Activated T-cell treated with anti-CD3 and anti-CD28 coated beads, Interleukin-2, amount 50 U/mL, for 24 hours (primary cell): ENCODE measurements at places on chromosomes 16 and 17.

- no peaks in the 10 kb centered on the region for H3K4me1 ChIP-seq
- peaks cover 2% of the 10 kb centered on the region for H3K36me3 ChIP-seq
- H3K27me3 ChIP-seq: no peaks in the 10 kb centered on the region
- H3K27ac ChIP-seq: no peak overlapping the region
- no peak overlapping the region for H3K4me3 ChIP-seq
- DNase-seq: no peak
Observed at GRCh38 chr17:73490851-73491250, 153.4 kb downstream of the SDK2 start.

- H3K27ac ChIP-seq: peak overlapping the region; percentile 82
- peak overlapping the region; percentile 15 for H3K4me3 ChIP-seq
- H3K4me1 ChIP-seq: peaks cover 16% of the 10 kb centered on the region
Observed at GRCh38 chr16:10812312-10813098, 6.1 kb downstream of the TVP23A start.

DNA sequence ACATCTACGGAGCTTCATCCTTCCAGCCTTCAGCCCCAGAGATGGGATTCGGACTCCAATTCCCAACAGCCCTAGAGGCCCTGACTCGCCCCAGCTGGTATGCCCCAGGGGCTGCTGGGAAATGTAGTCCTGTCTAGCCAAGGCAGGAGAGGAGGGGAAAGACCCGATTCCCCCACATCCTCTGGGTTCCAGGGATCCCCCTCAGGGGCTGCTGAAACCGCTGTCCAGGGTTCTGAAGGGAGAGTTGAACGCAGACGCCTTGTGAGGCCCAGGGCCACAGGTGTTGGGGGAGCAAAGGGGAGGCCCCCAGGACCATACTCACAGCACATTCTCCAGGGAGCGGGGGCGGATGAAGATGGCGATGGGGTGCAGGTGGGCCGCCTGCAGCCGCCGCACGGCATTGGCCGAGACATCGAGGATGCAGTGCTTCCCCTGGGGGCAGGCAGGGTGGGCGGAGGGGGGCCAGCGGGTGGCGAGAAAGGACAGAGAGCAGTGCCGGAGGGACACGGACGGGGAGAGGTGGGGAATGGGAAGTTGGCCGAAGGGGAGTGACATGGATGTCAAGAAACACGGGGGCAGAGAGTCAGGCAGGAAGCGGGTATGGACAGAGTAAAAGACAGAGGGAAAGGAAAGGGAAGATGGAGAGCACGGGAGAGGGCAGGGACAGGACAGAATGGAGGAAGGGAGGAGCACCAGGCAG is 12.6 kb upstream of the ASGR1 start:
- H3K4me3 ChIP-seq: no peak overlapping the region
- peak; percentile 52 for DNase-seq
- no peaks in the 10 kb centered on the region for H3K4me1 ChIP-seq
- peaks cover 9% of the 10 kb centered on the region for H3K36me3 ChIP-seq

- no peak overlapping the region for H3K4me3 ChIP-seq
- H3K36me3 ChIP-seq: no peaks in the 10 kb centered on the region
- no peak overlapping the region for H3K27ac ChIP-seq
- no peak for DNase-seq
- H3K27me3 ChIP-seq: peaks cover 54% of the 10 kb centered on the region
Observed at GRCh38 chr17:36911001-36911400, 26.3 kb upstream of the LHX1 start.

GRCh38 chr16:52708476-52708875 is 161.5 kb upstream of the TOX3 start:
- no peak for DNase-seq
- H3K4me1 ChIP-seq: no peaks in the 10 kb centered on the region
- no peaks in the 10 kb centered on the region for H3K36me3 ChIP-seq
- no peaks in the 10 kb centered on the region for H3K27me3 ChIP-seq
- no peak overlapping the region for H3K27ac ChIP-seq

- H3K4me3 ChIP-seq: no peak overlapping the region
- H3K27ac ChIP-seq: no peak overlapping the region
- no peak for DNase-seq
- H3K27me3 ChIP-seq: peaks cover 48% of the 10 kb centered on the region
Observed at GRCh38 chr17:5897275-5897911, 172.8 kb upstream of the WSCD1 start.

- H3K27me3 ChIP-seq: no peaks in the 10 kb centered on the region
- peaks cover 69% of the 10 kb centered on the region for H3K36me3 ChIP-seq
- no peak overlapping the region for H3K27ac ChIP-seq
- no peak for DNase-seq
Observed at GRCh38 chr17:54956791-54957190, 11.7 kb downstream of the COX11 start.

- H3K27me3 ChIP-seq: no peaks in the 10 kb centered on the region
- peaks cover 22% of the 10 kb centered on the region for H3K36me3 ChIP-seq
- H3K4me1 ChIP-seq: peaks cover 8% of the 10 kb centered on the region
- H3K27ac ChIP-seq: no peak overlapping the region
- no peak for DNase-seq
Observed at GRCh38 chr16:69833357-69834282, 71.5 kb downstream of the WWP2 start.

DNA sequence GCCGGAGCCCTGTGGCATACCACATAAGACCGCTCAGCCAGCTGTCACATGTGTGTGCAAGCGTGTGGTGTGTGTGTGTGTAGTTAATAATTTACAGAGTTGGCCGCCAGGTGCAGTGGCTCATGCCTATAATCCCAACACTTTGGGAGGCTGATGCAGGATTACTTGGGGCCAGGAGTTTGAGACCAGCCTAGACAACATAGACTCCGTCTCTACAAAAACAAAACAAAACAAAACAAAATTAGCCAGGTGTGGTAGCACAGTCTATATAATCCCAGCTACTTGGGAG is 20.4 kb downstream of the SOCS1 start:
- peak overlapping the region; percentile 99 for H3K27ac ChIP-seq
- no peak for DNase-seq
- H3K4me3 ChIP-seq: no peak overlapping the region

- no peak overlapping the region for H3K4me3 ChIP-seq
- H3K4me1 ChIP-seq: peaks cover 26% of the 10 kb centered on the region
- peaks cover 31% of the 10 kb centered on the region for H3K27me3 ChIP-seq
Observed at GRCh38 chr16:48123104-48123788, 32.5 kb downstream of the ABCC12 start.

GRCh38 chr17:6670571-6670970 is 19.0 kb downstream of the C17orf100 start:
- DNase-seq: no peak
- no peaks in the 10 kb centered on the region for H3K36me3 ChIP-seq
- no peak overlapping the region for H3K27ac ChIP-seq
- no peaks in the 10 kb centered on the region for H3K27me3 ChIP-seq
- peaks cover 6% of the 10 kb centered on the region for H3K4me1 ChIP-seq

GRCh38 chr17:83037874-83038165 is 41.6 kb upstream of the METRNL start:
- no peak for DNase-seq
- H3K4me1 ChIP-seq: peaks cover 3% of the 10 kb centered on the region
- peaks cover 81% of the 10 kb centered on the region for H3K36me3 ChIP-seq

- peaks cover 94% of the 10 kb centered on the region for H3K36me3 ChIP-seq
- no peak for DNase-seq
- no peaks in the 10 kb centered on the region for H3K27me3 ChIP-seq
- H3K27ac ChIP-seq: no peak overlapping the region
- H3K4me1 ChIP-seq: peaks cover 2% of the 10 kb centered on the region
- no peak overlapping the region for H3K4me3 ChIP-seq
Observed at GRCh38 chr17:10681866-10682446, 15.4 kb downstream of the SCO1 start.

GRCh38 chr17:21674242-21674731 is 18.0 kb upstream of the KCNJ18 start:
- H3K27ac ChIP-seq: no peak overlapping the region
- no peaks in the 10 kb centered on the region for H3K4me1 ChIP-seq
- DNase-seq: peak; percentile 16

GRCh38 chr16:71700831-71701230 is 23.7 kb downstream of the PHLPP2 start:
- no peaks in the 10 kb centered on the region for H3K27me3 ChIP-seq
- no peak overlapping the region for H3K4me3 ChIP-seq
- peaks cover 49% of the 10 kb centered on the region for H3K36me3 ChIP-seq

GRCh38 chr17:82966415-82966814 is 113.0 kb upstream of the METRNL start:
- no peak overlapping the region for H3K4me3 ChIP-seq
- DNase-seq: no peak
- H3K27me3 ChIP-seq: no peaks in the 10 kb centered on the region
- H3K36me3 ChIP-seq: peaks cover 10% of the 10 kb centered on the region
- no peak overlapping the region for H3K27ac ChIP-seq
- H3K4me1 ChIP-seq: peaks cover 6% of the 10 kb centered on the region

DNA sequence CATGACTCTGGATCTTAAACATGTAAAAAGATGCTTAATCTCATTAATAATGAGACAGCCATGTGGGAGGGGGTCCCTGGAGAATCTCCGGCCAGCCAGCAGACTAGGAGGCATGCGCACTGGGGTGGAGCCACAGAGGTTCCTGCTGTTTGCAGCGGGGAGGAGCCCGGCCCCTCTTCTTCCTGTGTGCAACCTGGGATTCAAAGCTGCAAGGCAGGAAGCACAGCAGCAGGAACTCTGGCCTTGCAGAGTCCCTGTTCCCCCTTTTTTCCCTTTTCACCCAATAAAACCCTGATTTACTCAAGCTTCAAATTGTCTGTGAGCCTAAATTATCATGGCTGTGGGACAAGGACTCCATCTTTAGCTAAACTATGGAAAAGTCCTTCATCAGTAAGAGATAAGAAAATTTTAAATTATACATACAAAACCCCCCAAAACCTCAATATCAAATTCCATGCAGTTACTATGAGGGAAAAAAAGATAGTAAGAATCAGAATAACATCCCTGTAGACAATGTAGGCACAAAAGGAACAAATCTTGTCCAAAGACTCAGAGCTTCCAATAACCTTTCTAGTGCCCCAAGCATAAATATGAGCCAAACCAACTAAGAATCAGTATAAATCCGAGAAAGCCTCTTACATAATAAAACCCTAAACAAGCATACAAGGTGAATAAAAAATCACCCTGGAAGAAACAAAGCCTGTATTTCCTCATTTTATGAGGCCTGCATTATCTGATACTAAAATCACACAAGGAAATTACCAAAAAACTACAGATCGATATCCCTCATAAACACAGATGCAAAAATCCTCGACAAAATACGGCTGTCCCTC is 12.1 kb downstream of the CFDP1 start:
- H3K36me3 ChIP-seq: peaks cover 6% of the 10 kb centered on the region
- peaks cover 40% of the 10 kb centered on the region for H3K4me1 ChIP-seq
- peak overlapping the region; percentile 53 for H3K27ac ChIP-seq
- peak overlapping the region; percentile 54 for H3K4me3 ChIP-seq
- peak; percentile 37 for DNase-seq
- H3K27me3 ChIP-seq: no peaks in the 10 kb centered on the region

GRCh38 chr16:77212741-77213541 is 13.7 kb downstream of the SYCE1L start:
- DNase-seq: peak; percentile 85
- H3K4me3 ChIP-seq: peak overlapping the region; percentile 76
- no peaks in the 10 kb centered on the region for H3K36me3 ChIP-seq
- H3K27me3 ChIP-seq: no peaks in the 10 kb centered on the region
- H3K27ac ChIP-seq: no peak overlapping the region

GRCh38 chr17:69326377-69327059 is 415 bp downstream of the ABCA5 start:
- DNase-seq: no peak
- peak overlapping the region; percentile 97 for H3K27ac ChIP-seq
- H3K36me3 ChIP-seq: peaks cover 13% of the 10 kb centered on the region
- peak overlapping the region; percentile 97 for H3K4me3 ChIP-seq
- peaks cover 2% of the 10 kb centered on the region for H3K27me3 ChIP-seq

DNA sequence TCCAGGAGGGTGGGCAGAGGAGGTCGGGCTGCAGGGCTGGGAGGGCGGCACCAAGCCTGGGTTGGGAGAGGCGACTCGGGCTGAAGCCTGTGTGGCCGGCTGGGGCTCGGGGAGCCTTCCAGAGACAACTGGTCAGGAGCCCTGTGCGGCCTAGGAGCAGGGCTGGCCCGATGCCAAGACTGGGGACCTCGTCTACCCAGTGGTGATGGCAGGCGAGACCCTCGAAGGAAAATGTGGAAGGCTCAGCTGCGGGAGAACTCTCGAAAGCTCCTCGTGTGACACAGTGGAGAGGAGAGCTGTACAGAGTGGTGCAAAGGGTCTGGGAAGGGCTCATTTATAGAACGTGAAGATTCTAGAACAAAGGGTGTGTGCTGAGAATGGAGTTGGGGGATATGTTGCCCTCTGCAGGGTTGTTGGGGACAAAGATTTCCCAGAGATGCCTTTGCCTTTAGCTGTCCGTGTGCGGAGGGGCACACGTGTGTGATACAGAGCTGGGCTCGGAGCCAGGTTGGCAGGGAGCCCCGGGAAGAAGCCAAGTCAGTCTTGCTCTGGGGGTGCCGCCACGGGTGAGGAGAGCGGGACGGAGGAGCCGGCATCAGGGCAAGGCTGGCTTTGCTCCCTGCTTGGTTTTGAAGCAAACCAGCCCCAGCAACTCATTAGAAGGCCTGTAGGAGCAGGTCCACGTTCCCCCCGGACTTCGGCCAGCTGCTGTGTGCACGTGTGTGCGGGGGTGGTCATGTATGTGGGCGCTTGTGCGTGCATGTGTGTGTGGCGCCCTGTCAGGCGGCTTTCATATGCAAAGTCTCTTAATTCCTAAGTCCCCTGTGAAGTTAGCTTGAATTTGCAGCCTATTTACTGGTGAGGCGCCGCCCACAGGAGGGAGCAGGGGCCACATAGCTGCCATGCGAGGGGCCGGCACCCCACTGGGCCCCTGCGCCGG is 132.4 kb upstream of the CHMP6 start:
- H3K36me3 ChIP-seq: peaks cover 98% of the 10 kb centered on the region
- H3K27ac ChIP-seq: peak overlapping the region; percentile 98
- H3K4me1 ChIP-seq: peaks cover 96% of the 10 kb centered on the region

- no peak overlapping the region for H3K4me3 ChIP-seq
- no peak for DNase-seq
- peaks cover 2% of the 10 kb centered on the region for H3K4me1 ChIP-seq
- H3K27ac ChIP-seq: no peak overlapping the region
Observed at GRCh38 chr17:58254803-58255202, 16.4 kb downstream of the LPO start.

- peaks cover 20% of the 10 kb centered on the region for H3K36me3 ChIP-seq
- peaks cover 13% of the 10 kb centered on the region for H3K4me1 ChIP-seq
- H3K27ac ChIP-seq: peak overlapping the region; percentile 92
- peak overlapping the region; percentile 90 for H3K4me3 ChIP-seq
- peak; percentile 70 for DNase-seq
- no peaks in the 10 kb centered on the region for H3K27me3 ChIP-seq
Observed at GRCh38 chr17:44222112-44222869, 2.8 kb upstream of the UBTF start.

DNA sequence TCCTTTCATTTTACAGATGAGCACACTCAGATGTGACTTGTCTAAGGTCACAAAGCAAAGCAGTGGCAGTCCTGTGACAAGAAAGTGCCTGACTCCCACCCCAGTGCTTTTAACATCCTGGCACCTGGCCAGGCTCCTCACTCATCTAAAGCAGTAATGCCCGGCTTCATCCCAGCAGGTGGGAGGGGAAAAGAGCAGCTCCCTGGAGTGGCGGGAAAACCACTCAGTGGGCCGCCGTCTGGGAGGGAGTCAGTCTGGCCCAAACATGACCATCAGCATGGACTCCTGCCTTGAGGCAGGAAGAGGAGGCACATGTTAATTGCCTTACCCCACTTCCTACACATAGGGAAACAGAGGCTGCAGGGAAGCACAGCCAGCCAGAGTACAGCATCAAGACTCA is 2.6 kb downstream of the PCGF2 start:
- H3K36me3 ChIP-seq: no peaks in the 10 kb centered on the region
- H3K27me3 ChIP-seq: peaks cover 56% of the 10 kb centered on the region
- H3K4me1 ChIP-seq: peaks cover 26% of the 10 kb centered on the region
